ENCODE measurements at places on chromosomes 4 and X.

GRCh38 chr4:104524591-104524990 is 29.9 kb upstream of the CXXC4 start:
- peak; percentile 13 for DNase-seq

DNA sequence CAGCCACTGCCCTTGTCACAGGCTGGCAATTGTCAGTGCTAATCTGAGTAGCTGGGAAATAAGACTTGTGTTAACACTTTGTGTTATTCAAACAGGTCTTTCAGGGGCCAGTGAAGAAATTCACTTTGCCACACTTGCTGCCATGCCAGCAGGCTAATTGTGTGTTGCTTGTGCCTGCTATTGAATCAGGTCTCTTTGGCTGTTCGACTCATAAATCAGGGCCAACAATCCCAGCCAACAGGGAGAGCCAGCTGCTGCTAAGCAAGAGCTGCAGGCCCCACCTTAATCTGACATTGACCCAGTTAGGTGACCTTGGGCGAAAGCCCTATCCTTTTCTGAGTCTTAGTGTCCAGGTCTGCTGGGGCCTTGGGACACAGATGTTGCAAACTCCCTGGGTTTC is 28.1 kb upstream of the MAMLD1 start:
- no peak for DNase-seq

- peak; percentile 35 for DNase-seq
These were observed 41.1 kb downstream of the LUZP4 start for GRCh38 chrX:115330498-115331168.

GRCh38 chr4:51874551-51874950 is 31.6 kb downstream of the DCUN1D4 start:
- no peak for DNase-seq

GRCh38 chr4:113977526-113977855 is 2.0 kb downstream of the ARSJ start:
- no peak for DNase-seq

DNA sequence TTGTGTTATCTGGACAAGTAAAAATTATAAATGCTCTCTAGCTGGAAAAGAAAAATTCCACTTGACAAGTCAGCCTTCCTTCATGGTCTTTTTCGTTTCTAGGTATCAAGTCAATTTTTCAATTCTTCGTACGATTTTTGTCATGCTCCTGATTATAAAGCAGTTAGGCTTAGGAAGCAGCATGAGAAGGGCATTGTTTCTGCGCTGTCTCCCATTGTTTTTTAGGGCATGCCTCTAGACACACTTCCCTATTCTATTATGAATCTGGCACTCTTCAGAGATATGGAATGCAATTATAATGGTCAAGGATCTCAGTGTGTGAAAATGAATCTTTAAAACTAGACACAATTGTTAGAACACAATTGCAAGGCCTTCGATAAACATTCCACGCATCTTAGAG is 164.1 kb upstream of the FAT1 start:
- no peak for DNase-seq

DNA sequence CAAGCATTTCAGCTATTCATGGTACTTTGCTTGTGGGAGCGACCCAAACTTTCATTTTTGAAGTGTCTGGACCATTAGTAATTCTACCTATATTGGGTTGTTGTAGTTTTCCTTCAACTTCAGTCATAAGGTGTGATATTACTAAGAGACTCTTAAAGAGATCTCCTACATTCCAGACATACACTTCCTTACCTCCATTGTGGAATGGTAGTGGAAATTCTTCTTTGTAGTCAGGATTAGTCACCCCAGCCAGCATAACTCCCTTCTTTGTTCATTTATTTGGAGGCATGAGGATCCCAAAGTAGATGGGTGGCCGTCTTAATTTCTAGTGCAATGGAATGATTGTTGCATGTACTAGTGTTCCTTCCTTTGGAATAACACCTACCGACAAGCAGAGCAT is 991.4 kb downstream of the ARAP2 start:
- peak; percentile 2 for DNase-seq

DNA sequence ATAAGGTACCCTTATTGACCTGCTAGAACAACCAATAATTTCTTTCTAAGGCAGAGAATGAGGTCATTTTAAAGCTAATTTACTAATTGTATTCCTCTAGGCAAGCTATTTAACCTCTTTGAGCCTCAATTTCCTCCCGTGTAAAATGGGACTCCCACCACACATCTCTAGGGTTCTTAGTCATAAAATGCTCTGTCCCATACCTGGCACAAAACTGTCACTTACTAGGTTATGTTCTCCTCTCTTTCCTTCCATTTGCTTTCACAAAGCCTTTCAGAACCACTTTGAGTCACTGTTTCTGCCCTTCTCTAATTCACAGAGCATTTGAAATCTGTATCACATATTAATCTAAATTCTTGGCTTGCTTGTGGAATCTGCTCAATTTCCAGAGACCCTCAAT is 2.4 kb upstream of the GPR82 start:
- DNase-seq: no peak

DNA sequence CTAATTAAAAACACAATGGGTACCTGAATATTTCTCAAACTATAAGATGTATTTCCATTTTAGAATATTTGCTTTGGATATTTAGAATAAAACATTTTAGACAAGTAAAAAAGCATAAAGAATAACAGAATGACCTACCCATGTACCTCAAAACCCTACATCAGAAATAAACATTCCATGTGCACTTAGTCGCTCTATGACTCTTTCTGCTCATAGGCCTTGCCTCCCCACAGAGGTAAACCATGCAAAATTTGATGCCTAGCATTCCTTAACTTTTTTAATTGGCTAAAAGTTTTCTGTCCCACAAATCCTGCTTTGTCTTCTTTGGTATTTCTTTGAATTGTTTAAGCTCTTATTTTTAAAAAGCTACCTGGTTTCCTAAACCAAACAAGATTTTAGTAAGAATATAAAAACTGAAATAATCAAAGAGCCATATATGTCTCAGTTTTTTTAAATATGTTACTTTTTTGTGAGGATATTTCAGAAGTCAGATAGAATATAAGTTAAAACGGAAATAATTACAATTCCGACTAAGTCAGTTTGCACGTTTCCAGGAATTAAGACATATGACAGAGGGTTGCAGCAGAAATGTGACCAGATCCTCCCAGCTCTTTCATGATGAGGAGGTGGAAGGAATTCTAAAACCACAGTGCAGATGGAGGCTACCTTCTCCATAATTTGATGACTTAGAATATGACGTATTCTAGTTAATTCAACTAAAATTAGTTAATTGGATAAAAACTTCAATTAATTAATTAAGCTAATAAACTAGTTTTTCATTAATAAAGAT is 102.5 kb downstream of the FIP1L1 start:
- no peak for DNase-seq

GRCh38 chrX:125627676-125628075 is 308.0 kb downstream of the TEX13C start:
- no peak for DNase-seq

DNA sequence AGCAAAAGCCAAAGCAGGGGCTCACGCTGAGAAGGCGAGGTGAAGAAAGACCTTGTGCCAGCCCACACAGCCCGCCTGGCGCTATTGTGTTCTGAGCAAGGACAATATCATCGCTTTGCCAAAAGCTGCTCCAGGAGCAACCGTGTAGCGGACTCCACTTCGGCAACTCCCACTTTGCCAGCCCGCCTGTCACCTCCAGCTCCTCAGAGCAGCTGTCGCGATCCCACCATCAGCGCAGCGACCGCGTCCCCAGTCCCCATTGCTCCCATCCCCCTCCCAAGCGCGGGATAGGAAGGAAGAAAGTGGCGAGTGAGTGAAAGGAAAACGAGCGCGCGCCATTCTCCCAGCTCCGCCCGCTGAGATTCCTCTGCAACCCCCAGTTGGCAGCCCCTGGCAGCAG is 759 bp downstream of the ZC4H2 start:
- no peak for DNase-seq

DNA sequence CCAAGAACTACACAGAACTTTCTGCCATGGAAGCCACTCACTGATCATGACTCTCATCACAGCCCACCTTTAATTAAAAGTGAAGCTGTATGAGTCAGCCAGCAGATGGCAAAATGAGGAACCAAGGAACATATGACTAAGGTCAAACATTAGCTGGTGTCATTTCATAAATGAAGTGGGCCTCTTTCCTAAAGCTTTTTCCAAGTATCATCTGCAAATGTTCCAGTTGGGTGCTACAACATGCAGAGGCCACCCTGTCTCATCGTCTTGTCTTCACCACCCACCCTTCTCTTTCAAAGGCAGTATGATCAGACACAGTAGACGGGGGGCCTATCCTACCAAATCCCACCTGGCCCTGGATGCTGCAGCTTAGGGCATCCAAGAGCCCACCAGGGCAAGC is 9.2 kb upstream of the EOLA1 start:
- DNase-seq: no peak

Data from COLO829 (cell line).